ENCODE measurements at places on chromosomes 13 and 19.

- peak; percentile 72 for DNase-seq
Measured at GRCh38 chr19:35247526-35248309, 1.1 kb upstream of the LSR start.

GRCh38 chr13:100184095-100184494 is 95.2 kb downstream of the PCCA start:
- DNase-seq = no peak

DNA sequence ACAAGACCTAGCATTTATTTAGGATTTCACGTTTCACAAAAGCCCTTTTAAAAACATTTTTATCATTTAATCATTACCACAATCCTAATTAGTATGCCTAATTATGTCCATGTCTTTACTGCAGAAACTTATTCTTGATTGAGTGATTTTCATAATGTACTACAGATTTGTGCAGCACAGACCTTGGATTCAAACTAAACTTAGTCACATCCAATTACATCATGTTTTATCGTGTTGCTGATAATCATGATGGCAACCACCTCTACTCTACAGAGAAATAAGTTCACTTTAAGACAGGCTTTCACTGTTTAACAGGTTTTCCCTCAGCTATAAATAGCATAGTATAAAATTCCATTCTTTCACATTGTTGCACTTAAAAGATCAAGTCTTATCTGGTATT is 240.9 kb upstream of the RFC3 start:
- DNase-seq = no peak

DNA sequence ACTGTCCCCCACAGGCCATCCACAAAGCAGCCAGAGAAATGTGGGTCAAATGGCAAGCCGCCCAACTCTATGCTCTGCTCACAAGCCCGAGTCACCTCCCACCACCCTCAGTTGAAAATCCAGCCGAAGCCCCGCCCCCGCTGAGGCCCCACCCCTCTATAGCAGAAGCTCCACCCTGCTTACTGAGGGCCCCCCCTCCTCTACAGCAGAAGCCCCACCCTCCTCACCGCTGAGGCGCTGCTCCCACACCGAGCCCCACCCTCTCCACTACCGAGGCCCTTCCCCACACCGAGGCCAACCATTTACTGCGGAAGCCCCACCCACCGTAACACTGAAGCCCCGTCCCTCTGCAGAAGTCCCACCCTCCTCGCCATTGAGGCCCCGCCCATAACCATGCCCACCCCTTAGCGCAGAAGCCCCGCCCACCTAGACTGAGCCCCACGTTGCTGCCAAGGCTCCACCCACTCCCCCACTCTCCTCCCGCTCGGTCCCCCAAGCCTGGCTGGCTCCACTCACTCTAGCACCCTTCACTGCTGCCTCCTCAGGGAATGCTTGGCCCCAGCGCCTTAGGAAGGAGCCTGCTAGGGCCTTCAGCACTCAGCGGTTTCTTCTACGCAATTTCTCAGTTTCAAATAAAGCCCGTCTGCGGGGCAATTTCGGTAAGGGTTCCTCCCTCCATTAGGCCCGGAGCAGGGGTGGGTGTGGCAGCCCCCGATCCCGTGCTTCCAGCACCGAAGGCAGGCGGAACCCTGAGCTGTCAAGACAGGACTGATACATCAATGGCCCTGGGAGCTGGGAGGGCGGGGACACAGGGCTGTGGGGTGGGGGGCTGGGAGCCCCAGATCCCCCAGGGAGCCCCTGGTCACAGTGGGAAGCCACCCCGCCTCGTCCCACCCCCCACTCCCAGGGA is 9.0 kb upstream of the MYDGF start:
- DNase-seq = peak; percentile 21

DNA sequence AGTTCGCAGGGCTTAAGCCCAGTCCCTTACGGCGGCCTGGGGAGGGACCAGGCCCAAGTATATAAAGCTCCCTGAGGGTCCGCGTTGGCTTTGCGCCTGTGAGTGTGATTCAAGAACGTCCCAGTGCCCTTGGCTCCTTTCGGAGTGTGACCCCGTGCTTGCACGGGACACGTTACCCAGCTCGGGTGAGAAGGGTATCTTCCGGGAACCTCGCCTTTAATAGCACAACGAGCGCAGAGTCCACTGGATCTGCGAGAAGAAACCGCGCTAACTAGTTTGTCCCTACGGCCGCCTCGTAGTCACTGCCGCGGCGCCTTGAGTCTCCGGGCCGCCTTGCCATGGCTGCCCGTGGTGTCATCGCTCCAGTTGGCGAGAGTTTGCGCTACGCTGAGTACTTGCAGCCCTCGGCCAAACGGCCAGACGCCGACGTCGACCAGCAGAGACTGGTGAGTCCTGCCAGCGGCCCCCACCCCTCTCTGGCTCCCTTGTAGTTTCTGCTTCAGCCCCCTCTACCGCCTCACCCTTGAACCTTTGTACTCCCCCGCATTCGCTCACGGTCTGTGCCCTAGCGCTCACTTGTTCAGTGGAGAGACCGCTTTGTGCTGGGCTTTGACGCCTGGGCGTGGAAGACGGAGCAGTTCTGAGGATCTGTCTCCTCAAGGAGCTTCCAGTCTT is at the start of gene DNAJC15:
Gene DNAJC15 (plus strand): TSS at position 298 of the 675 bp plus-strand sequence. CDS start 41 bp downstream, at position 339.
- peak; percentile 81 for DNase-seq

DNA sequence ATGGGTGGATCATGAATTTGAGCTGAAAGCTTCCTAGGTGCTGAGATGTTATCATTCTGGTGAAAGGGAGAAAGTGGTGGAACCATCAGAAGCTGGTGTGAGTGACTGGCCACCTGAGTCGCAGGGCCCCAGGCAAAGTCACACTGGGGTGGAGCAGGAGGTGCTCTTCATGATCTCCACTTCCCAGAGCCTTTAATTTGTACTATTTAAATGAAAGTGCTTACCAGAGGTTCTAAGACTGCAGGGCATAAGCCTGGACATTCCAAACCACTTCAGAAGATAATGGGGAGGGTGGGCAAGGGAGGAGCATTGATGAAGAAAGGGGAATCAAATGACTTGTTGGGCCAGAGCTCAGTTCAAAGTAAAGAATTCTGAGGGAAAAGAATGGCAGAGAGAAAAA is 156.1 kb downstream of the RGCC start:
- DNase-seq = no peak

- peak; percentile 26 for DNase-seq
Measured at GRCh38 chr13:19888799-19889198, 25.4 kb upstream of the ZMYM5 start.

- DNase-seq = no peak
Measured at GRCh38 chr19:5718579-5719273, 1.2 kb downstream of the LONP1 start.

DNA sequence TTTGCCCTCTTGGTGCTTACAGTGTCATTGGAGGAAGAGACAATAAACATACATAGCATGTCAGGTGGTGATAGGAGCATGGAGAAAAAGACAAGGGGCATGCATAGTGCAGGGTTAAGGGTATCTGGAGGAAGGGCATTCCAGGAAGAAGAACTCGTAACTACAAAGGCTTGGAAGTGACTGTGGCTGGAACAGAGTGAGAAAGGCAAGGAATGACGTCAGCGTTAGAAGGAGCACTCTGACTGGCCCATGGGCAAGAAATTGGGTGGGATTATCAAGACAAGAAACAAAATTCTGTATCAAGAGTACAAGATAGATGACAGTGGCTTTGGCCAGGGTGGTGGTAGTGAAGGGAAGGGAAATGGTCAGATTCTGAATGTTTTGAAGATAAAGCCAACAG is 11.2 kb downstream of the SMIM17 start:
- no peak for DNase-seq

DNA sequence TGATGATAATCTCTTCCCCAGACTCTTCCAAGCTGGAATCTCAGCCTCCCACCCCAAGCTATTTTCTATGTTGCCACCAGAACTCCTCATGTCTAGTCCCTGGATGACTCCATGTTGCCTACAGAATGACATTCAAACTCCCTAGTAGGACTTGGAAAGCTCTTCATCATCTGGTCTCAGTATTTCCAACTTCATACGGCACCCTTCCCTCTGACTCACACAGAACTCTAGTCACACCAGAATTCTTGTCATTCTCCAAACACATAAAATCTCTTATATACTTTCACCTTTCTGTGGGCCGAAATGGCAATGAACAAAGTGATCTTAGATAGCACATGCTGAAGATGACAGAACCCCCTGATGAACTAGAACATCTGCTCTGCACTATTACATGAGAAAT is 86.2 kb downstream of the CAB39L start:
- DNase-seq = no peak

DNA sequence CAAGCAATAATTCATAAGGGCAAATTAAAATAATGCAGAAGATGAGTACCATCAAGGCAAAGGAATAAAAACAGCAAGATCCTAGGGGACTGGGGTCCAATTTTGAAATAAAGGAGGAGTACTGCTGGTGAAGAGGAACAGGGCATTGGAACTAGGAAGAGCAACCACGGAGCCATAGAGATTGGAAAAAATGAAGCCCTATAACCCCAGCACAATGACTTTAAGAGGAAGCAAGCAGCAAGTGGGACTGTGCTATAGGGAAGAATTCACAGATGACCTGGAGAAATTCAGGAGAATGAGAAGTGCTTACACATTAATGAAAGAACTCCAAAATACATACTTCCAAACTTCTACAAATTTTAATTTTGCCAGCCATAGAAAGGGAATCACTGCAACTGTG is 44.9 kb upstream of the ITM2B start:
- no peak for DNase-seq

DNA sequence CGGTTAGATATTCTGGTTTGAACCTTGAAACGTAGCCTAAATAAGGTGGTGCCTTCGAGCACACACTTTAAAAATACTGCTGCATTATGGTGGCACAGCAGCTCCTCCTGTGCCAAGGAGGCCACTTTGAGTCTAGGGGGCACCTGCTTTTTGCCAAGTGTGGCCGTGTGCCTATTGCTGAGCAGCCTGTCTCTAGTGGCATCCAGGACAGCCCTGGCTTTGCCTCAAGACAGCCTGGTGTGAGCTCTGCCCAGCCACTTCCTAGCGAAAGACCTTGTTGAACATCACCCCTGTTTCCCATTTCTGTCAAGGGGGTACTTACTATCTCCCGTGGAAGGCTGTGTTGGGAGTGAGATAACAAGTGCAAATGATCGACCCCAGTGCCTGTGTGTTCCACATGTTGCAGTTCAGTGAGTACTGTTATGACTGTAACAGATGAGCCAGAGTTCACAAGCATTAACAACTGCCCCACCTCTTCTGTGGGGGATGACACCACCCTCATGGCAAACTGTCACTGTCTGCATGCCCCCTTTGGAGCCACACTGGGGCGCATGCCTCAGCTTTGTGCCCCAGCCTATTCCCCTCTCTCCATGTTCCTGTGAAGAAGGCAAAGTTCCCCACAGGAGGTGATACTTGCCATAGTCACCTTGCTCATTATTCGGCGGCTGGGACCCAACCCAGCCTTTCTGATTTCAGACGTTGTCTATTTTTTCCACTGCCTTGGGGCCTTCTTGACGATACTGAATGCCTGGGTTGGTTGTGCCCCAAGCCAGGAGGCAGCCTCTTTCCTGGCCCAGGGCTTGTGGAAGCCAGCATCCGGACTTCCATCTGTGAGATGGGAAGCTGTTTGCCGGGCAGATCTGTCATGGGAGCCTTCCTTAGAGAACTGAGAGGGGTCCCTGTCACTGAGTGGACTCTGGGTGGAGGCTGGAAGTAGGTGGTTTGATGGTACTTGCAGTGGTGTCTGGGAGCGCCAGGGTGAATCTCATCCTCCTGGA is 5.4 kb downstream of the GATAD2A start:
- DNase-seq = peak; percentile 40

GRCh38 chr19:46980761-46981160 is 38.9 kb upstream of the NPAS1 start:
- DNase-seq = no peak

DNA sequence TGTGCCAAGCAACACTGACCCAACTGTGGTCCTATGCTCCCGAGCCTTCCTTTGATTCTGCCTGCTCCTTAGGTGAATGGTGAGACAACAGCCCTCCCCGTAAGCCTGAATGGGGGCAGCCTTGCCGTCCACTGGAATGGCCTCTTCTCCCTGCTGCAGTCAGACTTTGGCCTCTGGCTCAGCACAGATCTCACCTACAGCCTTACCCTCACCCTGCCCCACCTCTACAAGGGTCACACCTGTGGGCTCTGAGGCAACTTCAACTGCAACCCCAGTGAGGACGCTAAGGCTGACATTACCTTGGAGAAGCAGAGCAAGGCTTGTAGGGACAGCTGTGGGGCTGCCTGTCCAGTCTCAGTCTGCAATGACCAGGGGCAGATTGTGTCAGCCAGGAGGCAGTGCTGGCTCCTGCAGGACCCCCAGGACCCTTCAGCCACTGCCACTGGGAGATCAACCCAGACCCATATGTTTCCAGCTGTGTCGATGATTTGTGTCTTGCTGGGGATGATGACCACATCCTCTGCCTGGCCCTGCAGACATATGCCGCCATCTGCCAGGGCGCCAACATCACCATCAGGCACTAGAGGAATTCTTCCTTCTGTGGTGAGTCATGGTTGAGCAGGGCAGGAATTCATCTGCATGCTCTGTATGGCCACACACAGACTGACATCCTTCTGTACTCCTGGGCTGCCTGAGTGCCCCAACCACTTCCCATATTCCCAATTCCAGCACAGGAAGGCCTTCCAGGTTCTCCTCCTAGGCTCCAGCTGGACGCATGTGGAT is 27.3 kb upstream of the FXYD3 start:
- DNase-seq = no peak

DNA sequence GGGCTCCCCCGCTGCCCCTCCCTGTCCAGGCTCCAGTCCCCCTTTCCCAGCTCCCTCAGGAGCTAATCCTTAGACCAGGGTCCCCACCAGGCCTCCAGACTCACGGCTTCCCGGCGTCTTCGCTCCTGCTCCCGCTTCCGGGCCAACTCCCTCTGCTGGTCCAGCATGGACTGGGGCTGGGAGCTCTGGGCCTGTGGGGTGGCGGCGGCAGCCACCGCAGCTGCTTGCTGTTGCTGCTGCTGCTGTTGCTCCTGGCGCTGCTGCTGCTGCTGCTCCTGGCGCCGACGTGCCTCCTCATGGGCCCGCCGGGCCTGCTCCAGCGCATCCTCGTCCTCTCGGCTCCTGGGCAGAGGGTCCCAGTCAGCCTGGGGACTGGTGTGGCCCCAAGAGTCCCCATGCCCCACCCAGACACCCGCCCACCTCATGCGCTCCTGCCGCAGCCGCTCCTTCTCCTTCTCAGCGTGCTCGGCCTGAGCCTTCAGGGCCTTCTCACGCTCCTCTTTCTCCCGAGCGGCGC is 6.4 kb upstream of the EPHX3 start:
- no peak for DNase-seq

GRCh38 chr13:97692628-97693027 is 258.7 kb downstream of the RAP2A start:
- no peak for DNase-seq

All from CD4-positive, alpha-beta T cell treated with Interleukin-12 subunit alpha and Interleukin-12 subunit beta, for 1 hour (primary cell).